Stromal cell of bone marrow (primary cell): ENCODE measurements at places on chromosomes 1 and 21.
A peak's percentile ranks its signal among the peaks of the same experiment; 100 is the strongest.

DNA sequence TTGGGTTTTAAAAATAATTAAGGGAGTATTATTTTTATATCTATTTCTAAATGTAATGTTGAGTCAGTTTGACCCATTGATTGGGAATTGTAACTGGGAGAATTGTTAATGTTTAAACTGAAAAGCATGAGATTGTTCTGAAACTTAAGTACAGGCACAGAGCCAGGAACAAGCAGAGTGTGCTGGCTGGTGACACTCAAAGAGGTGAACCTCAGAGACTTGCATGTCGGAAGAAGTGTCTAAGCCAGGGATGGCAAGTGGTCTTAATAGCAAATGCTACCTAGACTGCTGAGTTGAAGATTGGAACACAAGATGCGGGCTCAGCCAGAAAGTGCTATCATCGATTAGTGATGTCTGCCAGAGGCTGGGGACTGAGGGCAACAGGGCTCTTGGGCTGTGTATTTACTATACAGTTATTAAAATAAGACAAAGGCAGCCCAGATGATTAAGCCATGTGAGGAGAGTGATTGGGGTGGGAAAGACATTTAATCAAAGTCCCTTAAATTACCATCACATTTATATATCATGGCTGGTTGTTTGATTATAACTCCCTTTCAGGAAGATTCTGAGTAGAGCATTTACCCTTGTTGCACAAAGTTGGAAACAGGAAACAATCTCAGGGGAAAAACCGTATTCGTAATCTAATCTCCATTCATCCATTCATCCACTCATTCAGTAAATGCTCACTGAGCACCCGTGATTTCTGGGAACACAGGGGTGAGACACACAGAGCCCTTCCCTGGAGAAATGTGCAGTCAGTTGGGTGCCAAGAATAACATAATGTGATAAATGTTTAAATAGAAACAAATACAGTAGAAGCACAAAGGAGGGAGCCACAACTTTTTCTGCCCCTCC lies 42.8 kb downstream of the C8A start:
- DNase-seq: peak; percentile 57

GRCh38 chr21:26406526-26406925 lies 166.6 kb downstream of the CYYR1 start:
- DNase-seq: no peak

GRCh38 chr1:98188774-98189173 lies 267.9 kb upstream of the DPYD start:
- DNase-seq: no peak

DNA sequence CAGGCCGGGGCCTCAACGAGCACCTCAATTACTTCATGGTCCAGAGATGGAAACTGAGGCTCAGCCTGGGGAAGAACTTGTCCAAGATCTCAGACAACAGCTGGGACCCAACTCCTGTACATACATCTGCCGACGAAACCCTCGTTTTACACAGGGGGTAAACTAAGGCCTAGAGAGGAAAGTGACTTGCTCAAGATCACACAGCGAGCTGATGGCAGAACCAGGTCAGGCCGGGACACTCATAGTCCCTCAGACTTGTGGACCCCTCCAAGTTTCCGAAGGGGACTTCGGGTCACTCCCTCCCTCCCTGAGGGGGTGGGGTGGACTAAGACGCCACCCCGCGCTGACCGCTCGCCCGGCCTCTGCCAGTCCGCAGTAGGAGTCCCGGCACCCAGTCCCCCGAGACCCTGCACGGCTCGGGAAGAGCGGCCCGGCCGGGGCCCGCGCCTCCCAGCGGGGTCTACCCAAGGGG lies 430 bp downstream of the WASF2 start:
- DNase-seq: no peak

- DNase-seq: no peak
Measured at GRCh38 chr1:16156848-16157495, 1.1 kb upstream of the EPHA2 start.
